Right ventricle myocardium inferior (tissue), 1 donor: ENCODE measurements at places on chromosomes 11 and 22. TPM values are rescaled to one million over a fixed set of nuclear protein-coding genes. Genes with fewer than 3 reads are reported as not detected.

DNA sequence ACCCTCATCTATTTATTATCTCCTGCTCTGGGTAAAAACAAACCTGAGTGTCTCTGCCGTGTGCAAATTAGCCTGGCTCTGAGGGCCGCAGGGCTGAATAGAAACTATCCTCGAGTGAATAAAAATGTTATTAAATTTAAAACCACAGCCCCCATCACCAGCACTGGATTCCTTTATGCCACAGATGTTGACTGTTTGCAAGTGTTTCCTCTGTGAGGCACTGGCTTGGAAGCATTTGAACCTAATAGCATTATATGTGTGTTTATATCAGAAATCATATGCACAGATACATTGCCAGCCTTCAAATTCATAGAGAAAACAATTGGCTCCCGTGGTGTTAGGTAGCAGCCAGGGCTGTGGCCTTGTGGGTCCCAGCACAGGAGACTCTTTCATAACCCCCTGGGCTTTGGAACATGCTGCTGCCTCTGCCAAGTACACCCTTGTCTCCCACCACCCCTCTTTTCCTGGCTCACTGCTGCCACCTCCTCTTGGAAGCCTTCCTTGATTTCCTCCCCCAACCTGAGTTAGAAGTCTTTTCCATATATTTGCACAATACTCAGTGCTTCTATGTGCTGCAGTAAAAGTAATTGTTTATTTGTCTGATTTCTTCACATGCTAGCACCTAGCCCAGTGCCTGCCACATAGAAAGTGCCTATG is 294.4 kb downstream of the DDX10 start:
- DNase-seq, result no peak

GRCh38 chr11:86209806-86210657 is 34.5 kb upstream of the EED start:
- DNase-seq, result no peak

GRCh38 chr11:92848578-92848977 is 120.9 kb upstream of the MTNR1B start:
- DNase-seq, result no peak

GRCh38 chr11:75725547-75726320 is 8.1 kb downstream of the MOGAT2 start:
- DNase-seq, result peak; percentile 57

DNA sequence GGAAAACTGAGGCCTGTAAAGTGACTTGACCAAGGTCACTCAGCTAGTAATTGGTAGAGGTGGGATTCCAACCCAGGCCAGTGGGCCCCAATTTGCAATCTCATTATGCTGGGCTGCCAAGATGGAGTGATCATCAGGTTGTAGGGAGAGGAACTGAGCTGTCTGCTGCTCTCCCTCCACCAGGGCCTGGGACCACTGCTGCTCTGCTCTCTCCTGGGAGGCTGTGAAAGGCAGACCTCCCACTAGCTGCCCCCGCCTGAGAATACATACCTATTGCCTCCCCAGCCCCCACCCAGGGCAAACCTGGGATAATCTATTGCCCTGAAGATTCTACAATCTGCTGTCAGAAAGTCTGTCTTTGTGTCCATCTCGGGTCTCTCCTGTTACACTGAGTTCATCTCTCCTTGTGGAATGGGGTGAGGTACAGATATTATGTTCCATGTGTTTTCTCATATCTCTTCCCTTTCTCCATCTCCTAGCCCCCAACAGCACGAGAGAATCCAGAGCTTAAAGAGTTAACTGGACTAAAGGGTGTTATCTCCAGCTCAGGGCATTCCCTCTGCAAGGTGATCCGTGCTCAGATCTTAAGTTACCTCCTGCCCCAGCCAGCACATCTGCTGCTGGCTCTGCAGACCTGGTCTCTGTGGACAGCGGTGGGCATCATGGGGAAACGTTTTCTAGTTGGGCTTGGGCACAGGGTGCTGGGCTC is 5.6 kb downstream of the NECTIN1 start:
- peak; percentile 37 for DNase-seq

GRCh38 chr11:3004481-3004880 is 12.4 kb upstream of the NAP1L4 start:
- DNase-seq, result no peak

DNA sequence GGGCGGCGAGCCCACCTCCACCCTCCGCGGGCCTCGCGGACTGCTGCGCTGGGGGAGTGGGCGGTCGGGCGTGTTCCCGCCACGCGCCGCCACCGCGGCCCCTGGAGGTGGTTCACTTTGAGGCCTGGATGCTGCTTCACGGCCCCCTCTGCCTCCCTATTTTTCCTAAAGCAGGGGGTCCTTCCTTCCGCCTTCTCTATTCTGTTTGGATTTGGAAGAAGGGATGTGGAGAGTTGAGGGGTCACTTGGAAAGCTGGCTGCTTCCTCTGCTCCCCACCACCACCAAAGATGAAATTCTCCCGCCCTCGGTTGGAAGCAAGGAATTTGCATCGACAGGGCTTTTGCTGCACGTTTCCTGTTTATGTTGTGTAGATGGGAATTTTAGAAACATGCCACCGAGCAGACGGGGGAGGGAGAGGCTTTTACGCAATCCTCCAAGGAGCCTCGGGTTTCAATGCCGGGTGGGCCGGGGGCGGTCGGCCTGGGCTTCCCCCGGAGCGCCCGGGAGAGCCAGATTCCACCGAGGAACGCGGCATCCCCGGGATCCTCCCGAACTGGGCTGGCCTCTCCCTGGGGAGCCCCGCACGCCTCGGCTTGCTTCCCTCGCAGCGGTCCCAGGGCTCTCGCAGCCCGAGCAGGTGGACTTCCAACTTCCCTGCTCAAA is 403 bp upstream of the SBF2 start:
- DNase-seq, result peak; percentile 76

DNA sequence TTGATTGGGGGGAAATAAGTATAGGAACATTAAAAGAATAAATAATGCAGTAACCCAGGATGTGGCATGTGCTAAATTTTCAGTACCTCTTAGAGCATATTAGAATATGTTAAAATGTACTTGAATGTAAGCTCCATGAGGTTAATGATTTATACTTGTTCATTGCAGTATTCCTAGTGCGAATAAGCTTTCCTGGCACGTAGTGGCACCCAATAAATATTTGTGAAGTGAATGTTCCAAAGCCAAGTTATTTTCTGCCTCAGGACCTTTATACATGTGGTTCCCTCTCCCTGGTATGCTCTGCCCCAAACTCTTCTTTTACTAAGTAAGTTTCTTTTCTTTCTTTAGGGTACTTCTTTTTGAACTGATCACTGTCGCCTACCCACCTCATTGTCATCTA is 118.8 kb downstream of the DBX1 start:
- DNase-seq, result no peak

- no peak for DNase-seq
Observed at GRCh38 chr11:117019871-117020270, 78.4 kb downstream of the SIK3 start.

DNA sequence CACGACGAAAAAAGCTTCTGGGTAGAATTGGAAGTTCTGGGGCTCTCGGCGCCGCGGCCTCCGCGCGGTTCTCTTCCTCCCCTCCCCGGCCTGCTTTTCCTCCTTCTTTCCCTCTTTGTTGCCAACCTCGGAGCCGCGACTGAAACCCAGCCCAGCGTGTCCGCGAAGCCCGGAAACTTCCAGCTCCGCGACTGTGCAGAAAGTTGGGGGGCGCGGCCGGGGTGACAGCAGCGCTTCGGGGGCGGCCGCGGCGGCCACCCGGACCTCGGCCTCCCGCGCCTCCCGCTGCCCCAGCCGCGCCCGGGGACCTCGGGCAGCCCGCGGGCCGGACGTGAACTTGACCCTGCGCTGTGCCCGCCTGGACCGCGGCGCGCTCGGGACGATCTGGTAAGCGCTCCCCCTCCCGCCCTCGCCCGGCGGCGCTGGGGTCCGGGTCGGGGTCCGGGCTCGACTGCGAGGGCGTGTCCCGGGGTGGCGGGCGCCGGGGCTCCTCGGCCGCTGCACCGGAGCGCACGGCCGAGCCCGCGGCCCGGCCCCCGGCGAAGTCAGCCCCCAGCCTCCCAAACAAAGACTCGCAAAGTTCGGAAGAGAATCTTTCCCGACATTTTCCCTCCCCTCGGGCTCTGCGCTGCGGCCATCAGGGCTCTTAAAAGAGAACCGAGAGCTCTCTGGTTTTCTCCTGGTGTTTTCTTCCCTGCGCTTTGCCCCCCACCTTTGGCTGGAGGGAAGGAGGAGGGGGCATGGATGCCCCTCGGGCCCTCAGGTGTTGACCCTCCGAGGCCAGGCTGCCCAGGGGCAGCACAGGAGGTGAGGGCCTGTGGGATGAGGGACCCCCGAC is 67.9 kb upstream of the WNT7B start:
- DNase-seq, result no peak

GRCh38 chr11:71103266-71103665 is 149.1 kb downstream of the SHANK2 start:
- DNase-seq, result no peak

DNA sequence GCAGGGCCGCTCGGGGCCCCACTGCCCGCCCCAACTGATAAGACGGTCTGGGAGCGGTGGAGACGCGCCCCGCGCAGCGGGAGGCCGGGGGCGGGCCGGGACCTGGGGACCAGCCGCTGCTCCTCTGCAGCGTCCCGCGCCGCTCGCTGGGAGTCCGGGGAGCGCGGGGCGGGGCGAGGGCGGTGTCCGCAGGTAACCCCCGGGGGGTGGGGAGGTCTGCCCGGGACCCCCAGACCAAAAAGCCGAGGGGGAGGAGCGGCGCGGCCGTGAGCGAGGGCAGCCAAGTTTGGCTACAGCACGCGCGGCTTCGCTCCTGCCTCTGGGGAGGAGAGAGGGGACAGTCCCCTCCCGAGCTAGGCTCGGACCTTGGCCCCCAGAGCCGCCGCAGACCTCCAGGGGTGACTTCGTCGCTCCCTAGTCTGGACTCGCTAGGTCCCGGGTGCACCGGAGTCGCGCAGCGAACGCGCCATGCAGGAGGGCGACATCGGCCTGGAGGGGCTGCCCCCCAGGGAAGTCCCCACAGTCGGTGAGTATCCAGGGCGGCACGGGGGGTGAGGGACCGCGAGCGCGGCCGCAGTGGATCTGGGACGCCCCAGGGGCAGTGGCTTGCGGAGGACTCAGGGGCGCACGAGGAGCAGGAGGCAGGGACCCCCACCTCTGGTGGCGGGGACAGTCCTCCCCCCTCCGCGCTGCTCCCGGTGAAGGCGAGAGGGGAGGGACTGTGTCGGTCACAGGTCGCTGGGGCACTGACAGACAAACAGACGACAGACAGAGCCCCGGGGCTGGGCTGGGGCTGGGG is 92.3 kb upstream of the ANO1 start:
- DNase-seq, result no peak

DNA sequence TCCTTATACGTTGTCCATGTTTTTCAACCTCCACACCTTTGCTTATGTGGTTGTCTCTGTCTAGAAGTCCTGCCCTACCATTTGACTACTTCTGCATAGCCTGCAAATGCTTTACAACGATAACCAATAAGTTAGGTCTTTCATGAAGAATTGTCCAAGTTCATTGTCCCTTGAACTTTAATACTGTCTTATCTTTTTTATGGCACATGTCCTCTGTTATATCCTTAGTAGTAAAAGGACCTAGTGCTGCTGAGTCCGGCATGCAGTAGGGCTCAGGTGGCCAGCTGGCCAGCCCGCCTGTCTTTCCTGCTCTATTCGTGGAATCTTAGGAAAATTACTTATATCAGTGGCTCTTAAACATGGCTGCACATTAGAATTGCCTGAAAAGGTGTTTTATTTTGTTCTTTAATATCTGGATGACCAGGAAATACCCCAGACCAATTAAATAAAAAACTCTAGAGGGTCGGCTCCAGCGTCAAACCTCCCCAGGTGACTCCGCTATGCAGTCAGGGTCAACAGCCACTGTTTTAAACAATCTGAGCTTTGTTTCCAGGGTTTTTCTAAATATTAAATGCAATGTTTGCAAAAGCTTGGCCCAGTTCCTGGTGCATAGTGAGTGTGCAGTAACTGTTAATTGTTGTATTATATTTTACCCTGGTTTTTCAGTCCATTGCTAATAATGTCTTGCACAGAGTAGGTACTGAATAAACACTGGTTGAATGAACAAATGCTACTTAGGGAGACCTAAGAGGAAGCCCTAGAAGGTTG is 64.6 kb upstream of the SESN3 start:
- no peak for DNase-seq

- DNase-seq, result no peak
Observed at GRCh38 chr22:46238541-46238940, 11.6 kb downstream of the CDPF1 start.

GRCh38 chr11:34148504-34149165 is 43.2 kb downstream of the NAT10 start:
- DNase-seq, result no peak

GRCh38 chr11:34899633-34900016 is 16.6 kb downstream of the APIP start:
- DNase-seq, result no peak

DNA sequence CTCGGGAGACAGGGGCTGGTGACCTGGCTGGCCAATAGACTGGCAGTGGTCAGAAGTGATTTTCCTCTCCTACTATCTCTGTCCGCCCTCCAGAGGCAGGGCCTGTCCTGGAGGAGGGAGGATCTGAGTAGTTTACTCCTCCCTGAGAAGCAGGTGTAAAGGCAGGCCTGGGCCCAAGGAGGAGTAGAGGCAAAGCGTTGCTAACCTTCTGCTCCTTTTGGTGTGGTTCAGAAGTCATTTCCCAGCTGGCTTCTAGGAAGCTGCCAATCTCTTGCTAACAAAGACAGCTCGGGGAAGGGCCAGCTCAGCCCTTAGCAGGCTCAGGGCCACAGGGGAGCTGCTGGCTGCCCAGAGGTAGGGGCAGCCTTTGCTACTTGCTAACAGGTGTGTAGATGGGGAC is 151.1 kb upstream of the NECTIN1 start:
- DNase-seq, result no peak

DNA sequence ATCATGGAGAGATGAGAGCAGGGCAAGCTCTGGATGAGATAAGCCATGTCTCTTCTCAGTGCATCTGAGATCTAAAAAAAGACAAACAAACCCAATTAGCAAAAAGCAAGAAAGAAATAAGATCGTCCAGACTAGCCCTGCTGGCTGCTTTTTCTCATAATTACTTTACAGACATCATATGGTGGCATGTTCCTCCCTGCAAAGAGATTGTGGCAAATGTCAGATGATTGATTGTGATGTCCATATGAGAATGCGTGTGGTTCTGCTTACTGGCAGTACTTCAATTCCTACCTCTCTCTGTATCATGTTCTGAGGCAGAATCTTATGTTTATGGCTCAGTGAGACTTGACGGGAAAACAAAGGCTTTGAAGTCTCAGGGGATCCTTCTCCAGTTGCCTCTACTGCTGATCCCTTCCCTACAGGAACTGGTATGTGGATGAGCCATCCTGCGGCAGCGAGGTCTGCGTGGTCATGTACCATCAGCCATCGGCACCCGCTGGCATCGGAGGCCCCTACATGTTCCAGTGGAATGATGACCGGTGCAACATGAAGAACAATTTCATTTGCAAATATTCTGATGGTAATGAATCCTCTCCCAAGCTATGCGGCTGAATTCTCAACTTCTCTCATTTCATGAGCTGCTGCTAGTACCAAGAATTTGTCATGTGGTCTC is 8.8 kb downstream of the LAYN start:
- no peak for DNase-seq

Gene INPPL1
- 130 TPM for total RNA-seq

Gene LMO2
- total RNA-seq, result 7.2 TPM

Gene MS4A12
- not detected for total RNA-seq

Gene SAA2
- 1.8 TPM for total RNA-seq

Gene FOSL1
- total RNA-seq, result 0.27 TPM

Gene MOB2
- total RNA-seq, result 48.7 TPM

Gene PNPLA5
- total RNA-seq, result not detected
